ENCODE measurements at places on chromosomes 3 and 15.

DNA sequence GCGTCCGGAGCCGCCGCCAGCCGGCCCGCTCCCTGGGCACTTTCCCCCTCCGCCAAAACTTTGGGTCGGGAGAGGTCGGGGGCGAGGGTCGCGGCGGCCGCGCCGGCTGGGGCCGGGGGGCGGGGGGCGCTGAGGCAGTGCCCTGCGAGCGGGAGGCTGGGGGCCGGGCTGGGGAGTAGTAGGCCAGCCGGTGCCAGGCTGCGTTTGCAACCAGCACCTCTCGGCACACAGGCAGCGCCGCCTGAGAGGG lies 452 bp downstream of the BBX start:
- DNase-seq, result peak; percentile 70

DNA sequence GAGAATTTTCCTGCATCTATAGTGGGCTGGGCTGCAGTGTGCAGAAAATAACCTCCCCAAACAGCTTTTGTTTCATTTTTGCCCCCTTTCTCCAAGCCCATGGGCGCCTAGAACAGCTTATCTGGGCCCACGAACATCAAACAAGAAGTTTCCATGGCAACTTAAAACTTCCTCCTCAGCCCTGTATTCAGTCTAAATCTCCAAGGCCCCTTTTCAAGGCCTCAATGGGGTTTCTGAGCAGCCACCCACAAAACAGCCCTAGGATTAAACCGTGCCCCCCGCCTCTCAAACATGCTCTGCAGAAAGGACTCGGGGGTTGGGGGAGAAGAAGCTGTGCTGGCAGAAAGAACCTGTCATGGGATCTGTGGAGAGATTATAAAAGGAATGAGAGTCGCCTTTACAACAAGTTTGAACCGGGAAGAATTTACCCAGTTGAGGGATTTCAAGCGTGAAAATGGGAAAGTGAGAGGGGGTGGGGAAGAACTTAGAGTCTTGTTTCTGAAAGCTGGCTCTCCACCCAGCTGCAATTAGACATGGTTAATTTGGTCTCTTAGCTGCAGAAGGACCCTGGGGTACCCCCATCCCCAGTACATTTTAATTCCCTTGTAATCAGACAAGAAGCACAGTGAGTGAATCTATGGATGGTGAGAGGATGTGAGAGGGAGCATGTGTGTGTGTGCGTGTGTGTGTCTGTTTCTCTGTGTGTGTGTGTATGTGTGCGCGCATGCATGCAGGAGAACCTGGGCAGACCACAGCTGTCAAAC lies 4.3 kb upstream of the FAM107A start:
- no peak for DNase-seq

DNA sequence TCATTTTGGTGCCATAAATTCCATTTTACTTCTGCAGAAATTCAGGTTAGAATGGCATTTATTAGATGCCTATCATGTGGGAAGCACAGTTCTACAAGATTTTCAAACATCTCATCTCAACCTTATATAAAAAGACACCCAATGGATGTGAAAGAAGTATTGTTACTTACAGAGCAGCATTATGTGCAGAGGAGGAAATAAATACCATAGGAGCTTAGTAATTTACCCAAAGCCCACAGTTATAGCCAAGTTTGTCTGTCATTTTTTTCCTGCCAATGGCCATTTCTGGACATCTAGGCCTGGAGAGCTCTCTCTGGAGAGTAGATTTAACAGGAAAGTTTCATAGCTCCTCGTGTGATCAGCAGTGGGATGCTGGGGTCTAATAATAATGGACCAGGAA lies 659.4 kb upstream of the NAALADL2 start:
- DNase-seq, result no peak

GRCh38 chr3:37229740-37230139 lies 55.4 kb upstream of the LRRFIP2 start:
- no peak for DNase-seq

- DNase-seq, result no peak
These were observed 132.9 kb upstream of the PRICKLE2 start for GRCh38 chr3:64358176-64358575.

DNA sequence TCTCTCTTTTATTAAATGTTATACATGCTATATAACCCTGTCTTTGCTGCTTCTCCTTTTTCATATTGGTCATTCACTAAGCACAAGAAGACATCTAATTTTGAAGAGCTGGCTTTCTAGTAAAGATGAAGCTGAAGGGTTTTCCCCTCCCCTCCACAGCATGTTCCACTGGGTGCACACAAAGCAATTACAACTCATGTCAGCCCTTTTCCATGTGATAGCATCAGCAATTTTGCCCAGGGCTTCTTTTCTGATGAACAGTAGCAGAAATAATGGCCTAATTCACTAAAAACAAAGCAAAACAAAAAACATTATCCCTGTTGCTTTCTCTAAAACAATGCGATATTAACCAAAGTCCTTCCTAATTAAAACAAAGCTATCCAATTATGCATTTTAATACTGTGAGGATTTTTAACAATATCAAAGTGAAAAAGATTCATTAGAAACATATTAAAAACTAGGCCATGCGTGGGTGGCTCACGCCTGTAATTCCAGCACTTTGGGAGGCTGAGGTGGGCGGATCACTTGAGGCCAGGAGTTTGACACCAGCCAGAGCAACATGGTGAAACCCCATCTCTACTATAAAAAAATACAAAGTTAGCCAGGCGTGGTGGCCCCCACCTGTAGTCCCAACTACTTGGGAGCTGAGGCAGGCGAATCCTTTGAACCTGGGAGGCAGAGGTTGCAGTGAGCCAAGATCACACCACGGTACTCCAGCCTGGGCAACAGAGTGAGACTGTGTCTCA lies 12.2 kb upstream of the PIK3R4 start:
- no peak for DNase-seq

DNA sequence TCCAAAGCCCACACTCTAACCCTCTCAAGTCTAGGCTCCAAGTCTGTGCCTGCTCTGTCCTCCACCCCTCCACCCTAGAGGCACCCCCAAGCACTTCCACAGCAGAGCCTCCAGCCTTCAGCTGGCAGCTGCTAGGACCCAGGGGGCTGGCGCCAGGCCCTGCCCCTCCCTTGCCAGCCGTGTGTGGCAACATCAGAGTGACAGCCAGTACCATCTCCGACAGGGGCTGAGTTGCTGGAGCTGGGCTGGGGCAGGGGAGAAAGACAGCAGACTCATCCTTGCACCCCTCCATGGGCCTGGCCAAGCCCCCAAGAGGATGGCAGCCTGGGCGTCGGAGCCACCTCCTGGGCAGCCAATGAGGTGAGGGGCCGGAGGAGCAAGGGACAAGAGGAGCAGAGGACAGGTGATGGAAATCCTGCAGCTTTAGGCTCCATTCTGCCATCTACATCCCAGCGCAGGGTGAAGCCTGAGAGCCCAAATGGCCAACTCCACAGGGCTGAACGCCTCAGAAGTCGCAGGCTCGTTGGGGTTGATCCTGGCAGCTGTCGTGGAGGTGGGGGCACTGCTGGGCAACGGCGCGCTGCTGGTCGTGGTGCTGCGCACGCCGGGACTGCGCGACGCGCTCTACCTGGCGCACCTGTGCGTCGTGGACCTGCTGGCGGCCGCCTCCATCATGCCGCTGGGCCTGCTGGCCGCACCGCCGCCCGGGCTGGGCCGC lies at the start of gene GPR62:
GPR62 (plus strand) TSS at position 207 of the 718 bp plus-strand sequence; CDS start at position 479, 272 bp downstream.
- peak; percentile 56 for DNase-seq

GRCh38 chr3:44883999-44884431 lies 9.6 kb downstream of the TGM4 start:
- no peak for DNase-seq

GRCh38 chr3:85316252-85316651 lies 357.5 kb downstream of the CADM2 start:
- no peak for DNase-seq

DNA sequence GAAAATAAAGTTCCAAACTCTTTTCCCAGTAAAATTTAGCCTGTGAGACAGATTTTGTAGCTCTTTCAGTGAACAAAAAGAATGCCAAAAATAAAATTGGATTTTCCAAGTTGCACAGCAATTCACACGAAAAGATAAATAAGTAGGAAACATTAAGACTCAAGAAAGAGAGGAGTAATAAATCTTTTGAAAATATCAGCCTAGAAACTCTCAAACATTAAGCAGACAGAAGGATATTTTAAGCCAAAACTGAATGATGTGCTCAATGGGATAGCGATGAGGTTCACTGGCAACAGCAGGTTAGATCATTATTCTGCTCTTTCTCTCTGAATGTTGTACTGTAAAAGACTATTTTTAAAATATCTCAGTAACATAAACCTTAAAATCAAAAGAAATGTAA lies 115.0 kb downstream of the STAG1 start:
- no peak for DNase-seq

GRCh38 chr3:100709842-100710260 lies 557 bp downstream of the TFG start:
- DNase-seq, result peak; percentile 69

GRCh38 chr3:13782501-13782900 lies 97.4 kb downstream of the WNT7A start:
- no peak for DNase-seq

DNA sequence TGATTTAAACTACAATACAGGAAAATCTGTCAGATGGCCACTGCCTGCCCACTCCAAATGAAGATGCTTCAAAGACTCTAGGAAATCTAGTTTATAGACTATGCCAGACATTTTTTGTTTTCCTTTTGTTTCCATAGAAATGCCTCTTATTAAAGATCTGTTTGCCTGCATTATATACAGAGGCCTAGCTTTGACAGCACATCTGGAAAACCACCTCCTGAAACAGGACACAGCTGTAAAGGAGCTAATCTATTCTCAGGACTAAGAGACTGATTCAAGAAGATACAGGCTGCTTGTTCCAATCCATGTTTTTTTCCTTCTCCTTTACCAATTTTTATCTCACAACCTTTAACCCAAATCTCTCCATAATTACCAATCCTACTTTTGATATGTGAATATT lies 75.3 kb upstream of the STRIT1 start:
- no peak for DNase-seq

DNA sequence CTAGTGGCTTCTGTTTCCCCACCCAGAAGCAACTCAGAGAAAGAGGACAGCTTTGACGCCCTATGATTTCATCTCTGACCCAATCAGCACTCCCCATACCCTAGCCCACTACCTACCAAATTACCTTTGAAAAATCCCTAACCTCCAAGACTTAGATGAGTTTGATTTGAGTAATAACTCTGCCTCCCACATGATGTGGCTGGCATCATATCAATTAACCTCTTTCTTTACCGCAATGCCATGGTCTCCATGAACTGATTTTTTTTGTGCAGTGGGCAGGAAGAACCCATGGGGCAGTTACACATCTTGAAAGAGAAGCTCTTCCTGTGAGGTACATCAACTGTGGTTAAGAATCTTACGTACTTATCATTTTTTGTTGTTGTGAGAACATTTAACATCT lies 25.5 kb upstream of the APOD start:
- DNase-seq, result no peak

DNA sequence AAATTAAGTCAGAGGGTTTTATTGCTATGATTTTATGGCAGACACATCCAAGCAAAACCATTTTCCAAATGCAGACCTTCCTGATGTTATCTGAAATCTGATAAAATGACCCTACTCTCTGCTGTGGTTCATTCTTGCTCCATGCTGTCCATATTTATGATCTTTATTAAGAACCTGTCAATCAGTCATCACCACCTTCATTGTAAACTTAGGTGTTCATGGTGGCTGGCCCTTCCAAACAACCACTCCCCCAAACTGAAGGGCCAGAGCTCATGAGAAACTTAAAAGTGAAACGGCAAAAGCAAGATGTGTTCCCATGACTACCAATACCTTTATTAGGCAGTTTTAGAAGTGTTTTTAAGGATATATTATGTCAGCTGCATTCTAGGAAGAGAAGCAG lies 53.6 kb downstream of the UBP1 start:
- DNase-seq, result no peak

DNA sequence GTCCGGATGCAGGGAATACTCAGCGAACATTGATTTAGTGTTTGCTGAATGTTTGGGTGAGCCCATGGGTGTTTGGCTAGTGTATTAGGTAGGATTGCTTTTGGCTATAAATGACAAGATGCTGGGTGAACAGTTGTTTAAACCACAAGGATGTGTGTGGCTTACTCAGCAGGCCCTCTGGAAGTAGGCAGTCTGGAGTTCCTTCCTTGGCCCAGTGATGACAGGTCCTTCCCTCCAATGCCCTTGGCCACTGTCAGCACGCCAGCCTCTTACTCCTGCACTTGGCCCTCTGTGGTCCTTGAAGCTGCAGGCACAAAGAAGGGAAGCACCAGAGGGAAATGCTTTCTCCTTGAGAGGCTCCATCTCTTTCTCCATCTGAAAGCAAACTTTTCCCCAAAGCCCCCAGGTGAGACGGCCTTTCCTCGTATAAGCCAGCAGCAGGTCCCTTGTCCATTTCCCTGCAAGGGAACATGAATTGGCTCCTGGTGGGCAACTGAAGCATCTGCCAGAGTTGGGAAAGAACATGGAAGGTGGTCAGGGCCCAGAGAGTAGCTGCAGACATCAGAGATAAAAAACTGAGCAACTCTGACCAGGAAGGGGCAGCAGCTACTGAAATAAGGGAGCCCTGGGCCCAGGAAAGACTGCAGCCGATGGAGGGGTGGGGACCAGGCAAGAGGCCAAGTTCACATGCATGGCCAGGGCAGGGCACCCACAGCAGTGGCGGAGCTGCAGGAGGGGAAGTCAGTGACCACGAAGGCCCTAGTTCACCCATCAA lies 105.0 kb downstream of the TPRA1 start:
- peak; percentile 23 for DNase-seq

Data from sciatic nerve (tissue), 2 donors.